ENCODE measurements at places on chromosomes 5 and 9.

- DNase-seq, result no peak
Measured at GRCh38 chr5:108686676-108687075, 61.0 kb upstream of the FER start.

DNA sequence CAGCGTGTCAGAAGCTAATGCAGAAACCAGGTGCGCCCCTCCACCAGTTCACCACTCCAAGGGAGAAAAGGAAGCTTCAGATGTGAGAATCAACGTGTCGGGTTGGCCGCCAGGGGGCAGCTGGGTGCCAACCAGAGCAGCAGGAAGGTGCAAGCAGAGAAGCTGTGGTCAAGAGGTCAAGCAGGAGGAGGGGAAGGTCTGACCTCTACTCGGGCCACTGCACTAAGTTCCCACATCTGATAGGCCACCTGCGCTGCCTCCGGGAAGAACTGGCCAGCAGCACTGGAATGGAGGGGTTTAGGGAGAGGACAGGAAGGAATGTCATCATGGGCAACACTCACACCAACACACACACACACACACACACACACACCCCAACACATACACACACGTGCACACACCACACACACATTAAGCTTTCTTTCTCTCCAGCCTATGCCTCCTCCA, 31.4 kb downstream of the ANXA6 start:
- peak; percentile 48 for DNase-seq

GRCh38 chr9:128685636-128686489, 3.2 kb upstream of the SET start:
- no peak for DNase-seq

GRCh38 chr9:83433846-83434245, 104.4 kb downstream of the FRMD3 start:
- no peak for DNase-seq

- DNase-seq, result no peak
Measured at GRCh38 chr5:14445013-14445412, 136.6 kb upstream of the OTULINL start.

- DNase-seq, result no peak
Measured at GRCh38 chr9:137165250-137165836, 4.5 kb downstream of the LRRC26 start.

DNA sequence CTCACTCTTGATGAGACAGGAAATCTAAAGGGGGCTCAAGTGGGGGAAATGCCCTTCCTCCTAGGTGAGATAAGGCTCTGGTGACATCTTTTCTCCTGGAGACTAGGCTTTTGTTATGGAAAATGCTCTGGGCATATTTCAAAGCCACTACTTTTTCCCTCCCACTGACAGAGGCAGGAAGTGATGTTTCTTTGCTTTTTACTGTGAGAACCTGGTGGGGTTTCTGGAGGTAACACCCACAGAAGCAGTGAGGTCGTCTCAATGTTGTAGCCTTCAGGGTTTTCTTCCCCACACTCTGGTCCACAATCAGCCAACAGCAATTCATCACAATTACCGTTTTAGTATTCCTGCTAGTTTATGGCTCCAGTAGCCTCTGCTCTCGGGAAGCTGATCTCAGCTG, 41.4 kb upstream of the FAM240B start:
- DNase-seq, result no peak

- no peak for DNase-seq
Measured at GRCh38 chr5:102314328-102314727, 18.2 kb upstream of the SLCO4C1 start.

GRCh38 chr5:83025690-83026478, 51.3 kb downstream of the TMEM167A start:
- DNase-seq, result no peak

- no peak for DNase-seq
Measured at GRCh38 chr9:100619665-100620064, 41.8 kb downstream of the CAVIN4 start.

DNA sequence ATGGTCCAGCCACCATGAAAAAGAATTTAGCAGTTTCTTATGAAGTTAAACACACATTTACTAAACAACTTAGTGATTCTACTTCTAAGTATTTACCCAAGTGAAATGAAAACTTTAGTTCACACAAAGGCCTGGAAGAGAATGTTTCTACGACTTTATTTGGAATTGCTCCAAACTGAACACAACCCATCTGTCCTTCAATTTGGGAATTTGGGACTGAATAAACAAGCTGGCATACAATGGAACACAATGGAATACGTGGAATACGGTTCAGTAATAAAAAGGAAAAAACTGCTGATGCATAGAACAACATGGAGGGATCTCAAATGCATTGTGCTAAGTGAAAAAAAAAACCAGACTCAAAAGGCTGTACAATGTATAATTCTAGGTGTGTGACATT, 44.6 kb upstream of the BASP1 start:
- no peak for DNase-seq

DNA sequence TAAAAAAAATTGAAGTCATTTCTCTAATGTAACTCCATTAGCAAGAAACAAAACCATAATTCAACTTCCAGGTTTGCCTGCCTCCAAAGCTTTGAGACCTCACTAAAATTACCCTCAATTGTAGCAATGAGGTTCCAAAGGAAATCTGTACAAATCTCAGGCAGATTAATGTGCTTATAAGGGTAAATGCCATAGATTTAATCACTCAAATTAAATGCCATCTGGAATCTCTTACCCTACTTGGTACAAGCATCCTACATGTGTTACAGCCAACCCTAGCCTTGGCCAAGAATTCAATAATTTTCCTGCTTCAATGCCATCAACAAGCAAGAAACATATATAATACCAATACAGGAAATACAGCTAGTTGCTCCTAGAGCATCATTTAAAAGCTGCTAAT, 452.8 kb downstream of the RAB3C start:
- no peak for DNase-seq
